Large intestine (tissue), 12 donors: ENCODE measurements at places on chromosomes 11 and 22. TPM values are rescaled to one million over a fixed set of nuclear protein-coding genes. Genes with fewer than 3 reads are reported as not detected.

DNA sequence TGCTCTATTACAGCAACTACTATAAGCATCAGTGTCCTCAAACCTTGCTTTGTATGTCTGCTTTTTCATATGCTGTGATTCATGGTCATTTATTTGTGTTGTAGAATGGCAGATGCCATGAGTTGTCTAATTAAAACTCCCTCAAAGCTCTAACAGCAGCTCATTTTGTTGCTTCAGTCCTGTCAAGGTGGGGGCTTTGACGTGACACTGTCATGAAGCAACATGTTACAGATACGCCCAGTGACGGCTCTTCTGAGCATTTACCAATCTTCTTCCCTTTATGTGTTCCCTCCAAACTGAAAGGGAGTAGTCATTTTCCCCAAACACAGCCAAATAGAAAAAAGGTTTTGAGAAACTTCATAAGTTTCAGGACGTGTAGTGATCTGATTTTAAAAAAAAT is 106.7 kb downstream of the DBX1 start:
- DNase-seq: no peak

- peak; percentile 71 for DNase-seq
Measured at GRCh38 chr22:19121631-19122142, 525 bp downstream of the DGCR2 start.

GRCh38 chr11:9787260-9787659 is 123.4 kb downstream of the SWAP70 start:
- no peak for DNase-seq

DNA sequence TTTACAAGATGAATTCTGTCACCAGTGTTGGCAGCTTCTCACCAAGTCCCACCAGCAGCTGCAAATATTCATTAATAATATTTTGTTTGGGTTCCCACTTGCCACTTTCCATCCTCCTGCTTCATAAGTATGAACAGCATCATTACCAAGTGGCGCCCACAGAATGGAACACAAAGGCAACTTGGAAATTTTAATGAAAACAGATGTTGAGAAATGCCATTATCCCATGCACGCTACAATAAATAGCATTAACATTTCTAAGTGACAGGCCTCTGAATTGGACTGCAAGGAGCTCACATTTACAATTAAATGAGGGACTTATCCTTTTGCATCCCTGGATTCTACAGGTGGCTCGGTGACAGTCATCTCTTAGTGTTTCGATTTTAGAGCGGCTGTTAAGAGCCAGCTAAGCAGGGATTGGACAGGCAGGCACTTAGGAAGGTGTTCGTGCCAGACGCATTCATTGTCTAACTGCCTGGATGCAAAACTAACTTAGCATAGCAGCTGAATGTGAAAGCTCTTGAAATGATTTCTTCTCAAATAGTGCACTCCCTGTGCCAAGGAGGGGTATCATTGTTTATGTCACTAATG is 170.3 kb downstream of the KIRREL3 start:
- no peak for DNase-seq

DNA sequence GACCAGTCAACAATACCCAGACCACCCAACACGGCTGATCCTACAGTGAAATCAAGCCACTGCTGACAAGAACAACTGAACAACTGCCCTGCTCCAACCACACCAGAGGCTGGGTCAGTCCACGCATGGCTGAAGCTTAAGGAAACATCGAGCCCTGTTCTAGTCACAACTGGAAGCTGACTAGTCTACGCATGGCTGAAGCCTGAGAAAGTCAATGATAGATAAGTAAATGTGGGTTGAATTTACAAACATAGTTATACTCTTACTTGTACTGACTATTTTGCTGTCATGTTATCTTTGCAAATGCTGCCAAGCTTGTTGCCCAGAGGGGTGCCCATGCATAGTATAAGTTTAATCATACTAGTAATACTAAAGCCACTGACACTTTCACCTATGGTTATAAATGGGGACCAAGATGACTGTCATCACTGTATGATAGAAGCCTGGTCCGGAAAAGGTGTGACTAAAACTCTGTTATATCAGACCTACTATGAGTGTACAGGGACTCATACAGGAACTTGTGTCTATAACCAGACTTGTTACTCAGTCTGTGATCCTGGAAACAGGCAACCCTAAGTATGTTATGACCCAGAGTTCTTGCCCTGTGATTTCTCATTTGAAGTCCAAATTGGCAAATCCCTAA is 43.4 kb upstream of the GLYAT start:
- DNase-seq: no peak

DNA sequence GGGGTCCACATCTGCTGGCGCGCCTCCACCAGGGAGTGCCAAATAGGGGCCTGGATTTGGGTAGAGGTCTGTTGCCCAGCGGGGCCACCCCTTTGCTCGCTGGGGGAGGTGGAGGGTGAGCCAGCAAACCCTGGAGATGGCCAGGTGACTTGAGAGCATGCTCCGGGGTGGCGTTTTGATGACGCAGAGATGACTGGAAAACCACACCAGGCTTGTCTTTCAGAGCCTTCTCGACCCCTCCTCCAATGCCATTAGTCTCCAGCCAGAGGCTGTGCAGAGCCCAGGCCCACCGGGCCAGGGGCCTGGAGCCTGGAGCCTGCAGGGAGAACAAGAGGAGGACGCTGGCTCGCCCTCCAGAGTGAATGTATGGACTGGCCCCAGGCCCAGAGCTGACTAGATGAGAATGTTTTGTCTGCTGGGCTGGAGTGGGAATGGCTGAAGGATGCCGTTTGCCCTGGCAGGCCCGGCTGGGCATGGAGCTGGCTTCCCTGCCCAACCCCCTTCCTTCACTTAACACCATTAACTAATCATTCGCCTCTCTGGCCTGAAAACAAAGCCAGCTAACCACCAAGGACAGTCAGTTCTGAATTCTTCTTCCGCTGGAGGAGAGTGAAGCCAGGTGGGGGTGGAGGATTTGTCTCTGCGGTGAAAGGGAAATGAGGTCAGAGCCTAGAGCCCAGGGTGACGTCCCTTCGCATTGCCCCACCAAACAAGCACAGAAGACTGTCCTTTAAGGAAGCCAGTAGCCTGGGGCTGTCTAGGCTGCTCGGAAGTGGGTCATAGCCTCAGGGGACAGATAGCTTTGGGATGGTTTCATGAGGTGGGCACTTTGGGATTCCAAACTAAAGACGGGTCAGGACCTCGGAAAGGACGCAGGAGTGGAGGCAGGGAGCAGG is 1.6 kb upstream of the MCAM start:
- peak; percentile 48 for DNase-seq

HBD gene
- polyA plus RNA-seq: 0.09 TPM
